HS-5 (cell line): ENCODE measurements at places on chromosomes 11 and 22.
A peak's percentile ranks its signal among the peaks of the same experiment; 100 is the strongest.

GRCh38 chr11:74466916-74467885 is at the start of gene KCNE3:
Gene KCNE3, minus strand, starts transcription at chr11:74467549. Its CDS starts 9,986 bp downstream, at chr11:74457563.
- no peak for DNase-seq

DNA sequence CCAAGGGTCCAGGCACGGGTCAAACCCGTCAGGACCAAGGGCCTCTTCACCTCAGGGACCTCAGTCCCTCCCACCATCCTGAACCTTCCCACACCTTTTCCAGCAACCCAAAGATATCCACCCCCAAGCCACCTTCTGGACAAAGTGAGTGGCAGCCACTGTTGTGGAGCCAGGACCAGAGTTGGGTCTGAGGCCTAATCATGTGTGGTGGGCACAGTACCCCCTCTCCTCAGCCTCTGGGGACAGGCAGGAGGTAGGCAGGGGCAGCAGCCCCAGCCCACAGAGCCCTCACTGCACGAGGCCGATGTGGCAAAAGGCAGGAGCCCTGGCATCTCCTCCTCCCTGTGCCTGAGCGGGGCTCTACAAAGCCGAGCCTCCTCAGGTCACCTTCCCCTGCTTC is 2.5 kb downstream of the KCNJ11 start:
- no peak for DNase-seq

DNA sequence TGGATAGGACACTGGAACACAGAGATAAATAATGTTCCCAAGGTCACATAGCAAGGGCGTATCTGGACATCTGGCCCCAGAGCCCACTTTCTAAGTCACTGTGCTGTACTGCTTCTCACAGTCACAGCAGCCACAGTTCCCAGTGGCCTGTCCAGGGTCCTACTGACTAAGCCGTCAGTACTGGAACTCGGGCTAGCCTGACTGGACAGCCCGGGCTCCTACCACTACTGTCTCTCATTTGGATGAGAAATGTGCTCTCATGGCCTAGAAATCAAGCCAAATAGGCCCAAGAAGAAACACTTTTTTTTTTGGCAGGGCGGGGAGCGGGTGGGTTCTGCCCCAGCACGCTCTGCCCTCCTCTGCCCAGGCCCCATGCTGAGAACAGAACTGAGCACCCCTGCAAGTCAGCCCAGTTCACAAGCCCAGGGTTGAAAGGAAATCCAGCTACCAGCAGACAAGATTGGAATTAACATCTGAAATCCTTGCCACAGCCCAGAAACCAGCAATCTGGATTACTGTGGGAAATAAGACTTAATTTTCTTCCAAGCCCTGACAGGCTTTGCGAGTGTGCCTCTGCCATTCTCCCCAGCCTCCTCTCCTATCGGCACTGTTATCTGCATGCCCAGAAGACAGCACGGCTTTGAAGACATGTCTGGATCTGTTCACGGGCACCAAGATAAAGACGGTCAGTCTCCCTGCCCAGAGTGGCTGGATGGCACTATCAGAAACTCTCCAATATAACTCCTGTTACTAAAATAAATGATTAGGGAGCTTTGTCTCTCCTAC is 182.9 kb upstream of the NCAM1 start:
- no peak for DNase-seq

DNA sequence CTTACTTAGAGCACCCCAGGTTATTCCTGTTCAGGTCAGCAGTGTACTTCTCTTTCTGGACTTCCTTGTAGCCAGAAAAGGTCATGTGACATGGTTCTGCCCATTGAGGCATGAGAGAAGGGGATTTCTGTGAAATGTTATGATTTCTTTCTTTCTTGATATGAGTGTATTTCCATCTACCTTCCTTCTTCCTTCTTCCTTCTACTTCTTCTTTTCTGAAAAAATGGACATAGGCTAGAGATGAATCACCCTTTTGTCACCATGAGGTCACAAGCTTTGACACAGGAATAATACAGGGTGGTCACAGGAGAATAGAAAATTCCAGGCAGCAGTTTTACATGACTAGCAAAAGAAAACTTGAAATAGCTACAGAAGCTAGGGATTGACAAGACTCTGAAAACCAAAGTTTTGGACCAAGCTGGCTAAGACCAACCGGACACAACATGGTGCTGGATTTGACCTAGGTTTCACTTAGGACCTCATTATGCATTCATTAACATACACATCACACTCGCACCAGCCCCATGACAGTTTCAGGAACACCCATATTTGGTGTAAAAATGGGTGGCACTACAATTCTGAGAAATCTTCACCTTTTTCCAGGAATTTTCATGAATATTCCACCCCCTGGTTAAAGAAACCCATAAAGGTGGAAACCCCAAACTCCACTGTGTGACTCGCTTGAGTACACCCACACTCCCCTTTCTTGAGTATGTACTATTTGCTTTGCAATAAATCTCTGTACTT is 21.2 kb upstream of the MAP6 start:
- DNase-seq, result no peak

GRCh38 chr11:119509969-119510401 is 87.0 kb upstream of the THY1 start:
- peak; percentile 78 for DNase-seq

DNA sequence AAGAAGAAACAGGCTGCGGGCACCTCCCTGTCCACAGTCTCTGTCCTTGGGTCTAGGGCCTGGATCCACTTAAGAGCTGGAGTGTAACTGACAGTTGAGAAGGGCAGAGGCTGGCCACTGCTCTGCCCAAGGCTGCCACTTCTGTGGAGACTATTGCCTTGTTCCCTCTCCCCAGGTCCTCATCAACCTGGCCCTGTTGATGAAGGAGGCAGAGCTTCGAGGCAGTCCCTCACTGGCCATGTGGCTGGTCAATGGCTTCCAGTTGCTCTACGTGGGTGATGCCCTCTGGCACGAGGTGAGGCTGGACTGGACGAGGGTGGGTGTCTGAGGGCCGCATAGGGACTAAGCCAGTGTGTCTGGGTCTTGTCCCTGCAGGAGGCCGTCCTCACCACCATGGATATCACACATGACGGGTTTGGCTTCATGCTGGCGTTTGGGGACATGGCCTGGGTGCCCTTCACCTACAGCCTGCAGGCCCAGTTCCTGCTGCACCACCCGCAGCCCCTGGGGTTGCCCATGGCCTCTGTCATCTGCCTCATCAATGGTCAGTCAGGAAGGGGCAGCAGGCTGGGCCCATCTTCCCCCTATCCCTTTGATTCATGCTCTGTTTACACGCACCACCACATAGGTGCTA is 2.8 kb downstream of the ZNHIT2 start:
- DNase-seq, result no peak
